ENCODE measurements at places on chromosomes 5 and 9. TPM values are rescaled to one million over a fixed set of nuclear protein-coding genes. Genes with fewer than 3 reads are reported as not detected.
A peak's percentile ranks its signal among the peaks of the same experiment; 100 is the strongest.

Gene INSYN2B
- not detected for total RNA-seq

Gene SPATA31C1
- total RNA-seq = not detected

Gene IRGM
- total RNA-seq = 1.2 TPM

Gene PCDHB3
- not detected for total RNA-seq

DNA sequence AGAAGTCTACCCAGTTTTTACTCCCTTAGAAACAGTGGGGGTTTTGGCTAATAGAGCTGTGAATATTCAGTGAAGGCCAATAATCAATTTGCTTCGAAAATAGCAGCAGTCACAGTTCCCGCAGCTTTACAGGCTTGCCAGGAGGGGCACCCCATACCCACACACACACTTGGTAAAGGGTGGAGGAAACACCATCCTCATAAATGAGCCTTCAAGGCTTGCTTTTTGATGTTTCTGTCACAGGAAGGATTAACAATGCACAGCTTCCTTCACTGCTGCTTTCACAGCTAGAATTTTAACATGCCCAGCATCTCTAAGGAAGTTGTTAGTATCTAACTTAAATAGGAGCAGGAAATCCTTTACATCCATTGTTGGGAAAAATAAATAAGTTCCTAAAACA is 1247.5 kb upstream of the C9orf72 start:
- no peaks in the 10 kb centered on the region for H3K36me3 ChIP-seq
- no peak for DNase-seq
- H3K27ac ChIP-seq = no peak overlapping the region
- H3K4me1 ChIP-seq = no peaks in the 10 kb centered on the region

DNA sequence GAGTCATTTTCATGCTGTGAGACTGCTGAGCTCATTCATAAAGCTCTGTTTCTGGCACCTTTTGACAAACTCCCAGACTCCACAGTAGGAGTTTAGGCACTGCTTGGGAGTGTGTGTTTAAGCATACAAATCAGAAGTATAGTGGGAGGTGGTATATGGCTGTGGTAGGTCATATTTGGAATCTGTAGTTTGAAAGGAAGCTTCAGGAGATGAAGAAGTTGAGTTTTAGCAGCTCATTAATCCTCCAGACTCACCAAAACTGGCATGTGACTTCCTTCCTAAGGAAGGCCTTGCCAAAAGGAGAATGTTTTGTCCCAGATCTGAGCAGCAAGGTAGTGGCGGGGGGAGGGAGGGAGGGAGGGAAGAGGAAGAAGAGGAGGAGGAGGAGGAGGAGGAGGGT is 52.8 kb downstream of the SAXO1 start:
- H3K27ac ChIP-seq = no peak overlapping the region
- H3K4me1 ChIP-seq = no peaks in the 10 kb centered on the region
- no peak for DNase-seq
- peaks cover 4% of the 10 kb centered on the region for H3K27me3 ChIP-seq
- H3K36me3 ChIP-seq = no peaks in the 10 kb centered on the region
- no peak overlapping the region for H3K4me3 ChIP-seq

GRCh38 chr9:93141771-93142483 is 7.9 kb upstream of the NINJ1 start:
- H3K27me3 ChIP-seq = no peaks in the 10 kb centered on the region
- DNase-seq = no peak
- peaks cover 13% of the 10 kb centered on the region for H3K36me3 ChIP-seq

- no peaks in the 10 kb centered on the region for H3K4me1 ChIP-seq
- no peaks in the 10 kb centered on the region for H3K27me3 ChIP-seq
- DNase-seq = no peak
- no peak overlapping the region for H3K27ac ChIP-seq
Observed at GRCh38 chr9:133942206-133942975, 49.7 kb downstream of the VAV2 start.

GRCh38 chr9:136543830-136544547 is 1.9 kb downstream of the NOTCH1 start:
- H3K27me3 ChIP-seq = no peaks in the 10 kb centered on the region
- peaks cover 20% of the 10 kb centered on the region for H3K36me3 ChIP-seq
- H3K4me3 ChIP-seq = peak overlapping the region; percentile 86
- H3K27ac ChIP-seq = no peak overlapping the region
- no peak for DNase-seq
- H3K4me1 ChIP-seq = peaks cover 62% of the 10 kb centered on the region

DNA sequence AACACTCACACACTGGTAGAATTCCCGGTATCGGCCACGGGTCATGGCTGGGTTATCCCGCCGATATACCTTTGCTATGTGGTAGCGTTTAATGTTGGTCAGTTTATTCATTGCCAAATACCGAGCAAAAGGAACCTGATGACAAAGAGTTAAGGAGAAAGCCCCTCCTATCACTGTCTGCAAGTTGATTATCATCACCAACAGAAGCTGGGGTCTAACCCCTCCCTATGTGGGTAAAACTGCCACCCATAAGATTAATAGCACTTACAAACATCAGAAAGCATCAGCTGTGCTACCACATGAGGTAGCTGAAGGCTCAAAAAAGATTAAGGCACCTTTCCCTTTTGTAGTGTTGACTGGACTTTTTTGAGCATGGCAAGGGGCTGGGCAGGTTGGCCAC is 5.6 kb upstream of the DND1 start:
- no peak overlapping the region for H3K27ac ChIP-seq
- peaks cover 66% of the 10 kb centered on the region for H3K36me3 ChIP-seq
- no peaks in the 10 kb centered on the region for H3K27me3 ChIP-seq
- peaks cover 4% of the 10 kb centered on the region for H3K4me1 ChIP-seq
- no peak overlapping the region for H3K4me3 ChIP-seq
- DNase-seq = no peak

DNA sequence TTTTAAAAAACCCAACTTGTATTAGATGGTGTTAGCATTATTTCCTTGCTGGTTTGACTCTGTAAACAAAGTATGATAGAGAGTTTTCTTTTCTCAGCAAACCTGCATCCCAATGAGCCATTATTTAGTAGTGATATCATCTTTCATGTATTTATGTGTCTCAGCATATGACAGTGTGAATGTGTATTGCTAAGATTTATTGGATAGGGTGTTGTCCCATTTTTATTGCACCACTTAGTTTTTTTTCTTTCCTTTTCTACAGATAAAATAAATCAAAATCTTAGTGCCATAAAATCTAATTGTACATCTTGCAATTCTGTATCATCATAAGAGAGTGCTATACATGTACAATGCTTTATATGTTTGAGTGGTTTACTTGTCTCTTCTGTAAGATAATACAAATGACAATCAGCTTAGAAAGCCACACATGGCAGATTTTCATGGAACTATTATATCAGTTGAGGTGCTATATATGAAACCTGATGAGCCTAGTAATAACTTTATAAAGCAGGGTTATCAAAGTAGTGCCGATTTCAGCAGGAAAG is 149.2 kb upstream of the CYLC2 start:
- no peak overlapping the region for H3K27ac ChIP-seq
- H3K4me1 ChIP-seq = no peaks in the 10 kb centered on the region
- DNase-seq = no peak
- no peaks in the 10 kb centered on the region for H3K36me3 ChIP-seq

Measured in activated CD4-positive, alpha-beta memory T cell treated with anti-CD3 and anti-CD28 coated beads, Interleukin-2, amount 10 ng/mL, durations not matched to agents 7 days and 5 days (primary cell).